NCI-H1105 (cell line): ENCODE measurements at places on chromosomes 11 and 22.

DNA sequence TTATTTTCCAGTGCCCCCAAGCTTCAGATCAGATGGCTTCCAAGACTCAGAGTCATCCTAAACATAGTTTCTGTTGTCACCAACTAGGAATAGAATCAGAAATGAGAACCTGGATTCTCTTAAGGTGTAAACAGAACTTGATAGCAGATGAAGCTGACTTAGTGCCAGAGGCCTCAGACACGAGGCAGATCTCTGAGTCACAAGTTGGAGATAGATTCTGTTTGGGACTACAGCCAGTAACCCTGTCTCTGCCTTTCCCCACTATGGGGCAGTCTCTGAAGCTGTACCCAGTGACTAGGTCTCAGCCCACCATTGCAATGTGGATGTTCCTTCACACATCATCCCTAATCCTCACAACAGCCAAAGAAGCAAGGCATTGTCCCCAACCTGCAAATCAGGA lies 25.4 kb downstream of the NEU3 start:
- DNase-seq, result no peak

DNA sequence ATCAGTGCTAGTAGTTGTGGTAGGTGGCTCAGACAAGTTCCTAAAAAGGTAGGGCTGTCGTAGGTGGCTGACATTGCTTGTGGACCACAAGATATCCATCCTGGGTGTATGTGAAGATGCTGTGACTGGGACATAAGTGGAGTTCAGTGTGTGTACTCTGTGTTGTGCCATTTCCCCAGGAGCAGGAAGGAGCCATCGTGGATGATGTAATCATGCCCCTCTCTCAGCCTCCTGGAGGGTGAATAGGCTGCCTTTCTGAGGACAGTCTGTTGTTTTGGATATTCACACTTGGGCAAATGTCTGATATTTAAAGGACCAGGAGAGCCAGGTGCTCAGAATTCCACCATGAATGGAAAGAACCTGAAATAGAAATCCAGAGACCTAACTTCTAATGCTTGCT lies 2.7 kb downstream of the HEPHL1 start:
- no peak for DNase-seq

- DNase-seq, result no peak
Observed at GRCh38 chr11:75479597-75480145, 46.1 kb downstream of the GDPD5 start.

DNA sequence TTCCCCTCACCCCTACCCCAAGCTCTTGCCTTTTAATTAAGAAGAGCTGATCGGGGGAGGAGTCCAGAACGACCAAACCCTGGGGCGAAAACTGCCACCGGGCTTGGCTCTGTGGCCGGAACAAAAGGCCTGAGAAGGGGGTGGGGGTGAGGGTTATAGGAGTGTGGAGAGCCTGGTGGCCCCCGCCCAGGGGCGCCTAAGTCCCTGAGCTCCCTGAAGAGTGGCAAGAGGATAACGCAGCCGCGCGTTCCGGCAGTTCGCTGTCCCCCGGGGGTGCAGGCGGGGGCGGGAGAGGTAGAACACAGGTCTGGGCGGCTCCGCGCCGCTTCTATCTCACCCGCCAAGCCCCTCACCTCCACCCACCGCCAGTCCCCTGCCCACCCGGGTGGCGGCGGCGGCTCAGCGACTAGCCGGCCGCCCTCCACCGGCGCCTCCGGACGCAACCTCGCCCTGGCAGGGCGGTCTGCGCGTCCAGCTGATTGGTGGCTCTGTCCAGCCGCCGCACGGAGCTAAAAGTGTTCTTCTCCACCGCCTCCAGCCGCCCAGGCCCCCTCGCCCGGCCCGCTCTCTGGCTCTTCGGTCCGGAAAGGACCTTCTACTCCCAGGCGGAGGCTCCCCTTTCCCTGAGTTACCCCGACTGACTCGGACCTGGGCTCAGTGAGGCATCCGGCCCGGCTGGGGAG lies 18.7 kb upstream of the BDNF start:
- peak; percentile 20 for DNase-seq

- DNase-seq, result no peak
Observed at GRCh38 chr11:74608431-74608830, 16.0 kb downstream of the POLD3 start.

GRCh38 chr11:39628311-39628710 lies 1831.1 kb downstream of the LRRC4C start:
- DNase-seq, result no peak

GRCh38 chr11:63619967-63620366 lies 5.7 kb upstream of the PLAAT3 start:
- DNase-seq, result no peak

GRCh38 chr11:126115816-126116331 lies 53.2 kb upstream of the CDON start:
- peak; percentile 94 for DNase-seq

DNA sequence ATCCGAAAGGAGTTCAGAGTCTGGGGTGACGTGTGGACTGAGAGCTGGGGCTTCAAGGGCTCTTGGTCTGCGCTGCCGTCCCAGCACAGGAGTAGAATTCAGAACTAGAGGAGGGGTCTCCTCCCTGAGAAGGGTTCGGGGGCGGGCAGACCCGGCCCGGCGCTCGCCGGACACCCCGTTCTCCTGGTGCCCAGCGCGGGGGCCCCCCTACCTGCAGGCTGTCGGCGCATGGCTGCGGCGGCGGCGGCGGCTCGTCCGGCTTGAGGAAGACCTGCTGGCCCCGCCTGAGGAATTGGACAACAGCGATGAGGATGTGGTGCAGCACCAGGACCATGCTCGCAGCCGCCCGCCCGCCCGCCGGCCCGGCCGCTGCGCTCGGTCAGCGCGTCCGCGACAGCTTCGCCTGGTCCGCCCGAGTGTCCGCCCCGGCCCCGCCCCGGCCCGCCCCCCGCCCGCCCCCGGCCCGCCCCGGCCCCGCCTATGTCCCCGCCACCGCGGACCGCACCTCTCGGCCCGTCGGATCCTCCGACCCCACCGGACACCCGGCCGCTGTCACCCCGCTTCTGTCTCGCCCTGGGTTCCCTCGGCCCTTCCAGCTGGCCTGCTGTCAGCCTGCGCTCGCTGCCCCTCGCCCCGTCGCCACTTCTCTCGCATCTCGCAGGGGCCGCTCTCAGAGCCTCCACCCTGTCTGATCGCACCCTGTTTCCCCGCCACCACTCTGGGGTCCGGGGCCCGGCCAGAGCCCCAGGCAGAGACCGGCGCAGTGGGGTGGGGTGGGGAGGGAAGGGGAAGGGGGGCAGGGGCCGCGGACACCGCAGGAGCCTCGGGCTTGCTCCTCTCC lies 32.0 kb downstream of the PDE2A start:
- peak; percentile 8 for DNase-seq

- DNase-seq, result peak; percentile 99
Observed at GRCh38 chr11:106021967-106022794, at the start of gene MSANTD4. Gene MSANTD4, minus strand, starts transcription at chr11:106022240. Its CDS starts 11,323 bp downstream, at chr11:106010917.

DNA sequence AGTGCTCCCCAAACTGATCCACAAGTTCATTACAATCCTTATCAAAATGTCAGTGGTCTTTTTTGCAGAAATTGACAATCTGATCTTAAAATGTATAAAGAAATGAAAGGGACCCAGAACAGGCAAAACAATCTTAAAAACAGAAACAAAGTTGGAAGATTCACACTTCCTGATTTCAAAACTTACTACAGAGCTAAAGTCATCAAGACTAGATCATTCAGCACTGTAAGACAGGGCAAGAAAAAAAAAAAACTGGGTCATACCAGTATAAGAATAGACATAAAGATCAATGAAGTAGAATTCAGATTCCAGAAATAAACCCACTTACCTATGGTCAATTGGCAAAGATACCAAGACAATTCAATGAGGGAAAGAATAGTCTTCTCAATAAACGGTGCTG lies 4.5 kb upstream of the STK33 start:
- no peak for DNase-seq

DNA sequence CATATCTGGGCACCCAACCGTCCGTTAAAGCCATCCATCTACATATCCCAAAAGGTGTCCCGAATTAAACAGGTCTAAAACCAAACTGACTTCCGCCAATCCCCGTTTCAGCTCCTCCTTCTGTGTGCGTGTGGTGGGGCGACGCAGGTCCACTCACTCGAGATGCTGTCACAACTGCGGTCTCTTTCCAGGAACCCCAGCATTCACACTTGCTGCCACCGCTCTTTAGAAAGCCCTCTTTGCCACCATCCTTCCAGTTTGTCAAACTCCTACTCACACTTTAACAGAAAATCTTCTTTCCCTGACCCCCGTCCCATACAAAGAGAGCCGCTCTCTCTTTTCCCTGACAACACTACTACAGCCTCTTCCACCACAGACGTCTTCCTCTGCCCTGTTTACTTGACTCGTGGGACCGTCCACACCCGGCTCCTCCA lies 467 bp downstream of the ESS2 start:
- no peak for DNase-seq

DNA sequence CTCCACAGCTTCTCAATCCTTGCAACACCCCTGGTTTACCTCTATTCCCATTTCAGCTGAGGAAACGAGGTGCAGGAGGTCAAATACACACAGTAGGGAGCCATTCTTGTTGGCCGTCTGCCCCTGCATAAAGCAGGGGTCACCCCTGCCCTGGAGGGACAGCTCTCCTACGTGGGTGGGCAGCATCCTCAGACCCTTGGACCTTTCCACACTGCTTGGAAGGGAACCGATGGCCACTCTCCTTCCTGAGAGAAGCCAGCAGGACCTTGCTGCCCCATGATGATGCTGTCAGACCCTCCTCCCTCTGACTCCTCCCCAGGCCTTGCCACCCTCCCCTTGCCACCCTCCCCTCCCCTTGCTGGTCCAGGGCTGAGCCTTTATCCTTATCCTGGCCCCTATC lies 121.1 kb upstream of the SYT13 start:
- no peak for DNase-seq
